ENCODE measurements at places on chromosomes 13 and 19. TPM values are rescaled to one million over a fixed set of nuclear protein-coding genes. Genes with fewer than 3 reads are reported as not detected.

The CHMP2A gene
- 68.5 TPM for total RNA-seq

The CEACAM4 gene
- total RNA-seq: not detected

The AMER2 gene
- 99.9 TPM for total RNA-seq

The CAPS gene
- total RNA-seq: 35.8 TPM

The CGB1 gene
- not detected for total RNA-seq

The POSTN gene
- total RNA-seq: 4.8 TPM

The F10 gene
- 0.69 TPM for total RNA-seq
